ENCODE measurements at places on chromosomes 4 and X. TPM values are rescaled to one million over a fixed set of nuclear protein-coding genes. Genes with fewer than 3 reads are reported as not detected.

Gene SPANXA1
- not detected for total RNA-seq

Gene ATOH1
- not detected for total RNA-seq

Gene ASB9
- total RNA-seq, result 1.5 TPM

Gene RPA4
- 0.37 TPM for total RNA-seq

Gene SLC10A3
- total RNA-seq, result 17.3 TPM

Gene CLTRN
- not detected for total RNA-seq

Gene HSFX3
- not detected for total RNA-seq

Gene ADH1A
- not detected for total RNA-seq

Gene GUCY1B1
- total RNA-seq, result 0.11 TPM

Gene VCX3A
- not detected for total RNA-seq

Gene IL3RA
- 0.52 TPM for total RNA-seq

Gene GAGE12E
- not detected for total RNA-seq

Gene ANXA3
- total RNA-seq, result not detected

Gene UTP14A
- 33.3 TPM for total RNA-seq

Gene SPARCL1
- not detected for total RNA-seq
